Lung (tissue), 17 donors: ENCODE measurements at places on chromosomes 12 and 14. TPM values are rescaled to one million over a fixed set of nuclear protein-coding genes. Genes with fewer than 3 reads are reported as not detected.

DNA sequence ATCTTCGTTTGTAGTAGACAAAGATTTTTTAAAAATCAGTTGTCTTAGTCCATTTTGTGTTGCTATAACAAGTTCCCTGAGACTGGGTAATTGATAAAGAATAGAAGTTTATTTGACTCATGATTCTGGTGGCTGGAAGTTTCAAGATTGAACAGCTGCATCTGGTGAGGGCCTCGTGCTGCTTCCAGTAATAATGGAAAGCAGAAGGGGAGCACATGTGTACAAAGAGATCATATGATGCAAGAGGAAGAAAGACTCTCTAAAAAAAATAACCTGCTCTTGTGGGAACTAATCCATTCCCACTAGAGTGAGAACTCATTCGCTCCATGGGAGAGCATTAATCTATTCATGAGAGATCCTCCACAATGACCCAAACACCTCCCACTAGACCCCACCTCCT is 24.8 kb downstream of the MUCL1 start:
- H3K4me3 ChIP-seq: no peak overlapping the region
- H3K4me1 ChIP-seq: no peaks in the 10 kb centered on the region
- H3K27me3 ChIP-seq: no peaks in the 10 kb centered on the region
- H3K27ac ChIP-seq: no peak overlapping the region

- no peak overlapping the region for H3K4me3 ChIP-seq
- no peak overlapping the region for H3K27ac ChIP-seq
- peaks cover 15% of the 10 kb centered on the region for H3K4me1 ChIP-seq
- no peaks in the 10 kb centered on the region for H3K27me3 ChIP-seq
- no peak for DNase-seq
- H3K36me3 ChIP-seq: no peaks in the 10 kb centered on the region
Measured at GRCh38 chr12:53326460-53327185, 5.2 kb upstream of the AAAS start.

DNA sequence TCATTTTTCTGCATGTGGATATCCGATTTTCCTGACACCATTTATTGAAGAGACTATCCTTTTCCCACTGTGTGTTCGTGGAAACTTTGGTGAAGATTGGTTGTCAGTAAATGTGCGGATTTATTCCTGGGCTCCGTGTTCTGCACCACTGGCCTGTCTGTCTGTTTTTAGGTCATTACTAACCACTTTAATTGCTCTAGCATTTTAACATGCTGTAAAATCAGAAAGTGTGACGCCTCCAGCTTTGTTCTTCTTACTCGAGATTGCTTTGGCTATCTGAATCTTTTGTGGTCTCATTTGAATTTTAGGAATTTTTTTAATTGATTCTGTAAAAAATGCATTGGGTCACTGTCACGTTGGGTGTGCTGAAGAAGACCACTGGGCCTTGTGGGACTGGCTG is 1458.7 kb downstream of the AACS start:
- no peaks in the 10 kb centered on the region for H3K4me1 ChIP-seq
- DNase-seq: no peak
- H3K27me3 ChIP-seq: no peaks in the 10 kb centered on the region

Gene KLHDC1
- 5.9 TPM for total RNA-seq
